ENCODE measurements at places on chromosomes 6 and 20.
A peak's percentile ranks its signal among the peaks of the same experiment; 100 is the strongest.

- no peak for DNase-seq
These were observed 9.6 kb downstream of the FAM83B start for GRCh38 chr6:54856129-54856528.

- no peak for DNase-seq
These were observed 107.7 kb upstream of the GGTLC1 start for GRCh38 chr20:24096264-24096663.

DNA sequence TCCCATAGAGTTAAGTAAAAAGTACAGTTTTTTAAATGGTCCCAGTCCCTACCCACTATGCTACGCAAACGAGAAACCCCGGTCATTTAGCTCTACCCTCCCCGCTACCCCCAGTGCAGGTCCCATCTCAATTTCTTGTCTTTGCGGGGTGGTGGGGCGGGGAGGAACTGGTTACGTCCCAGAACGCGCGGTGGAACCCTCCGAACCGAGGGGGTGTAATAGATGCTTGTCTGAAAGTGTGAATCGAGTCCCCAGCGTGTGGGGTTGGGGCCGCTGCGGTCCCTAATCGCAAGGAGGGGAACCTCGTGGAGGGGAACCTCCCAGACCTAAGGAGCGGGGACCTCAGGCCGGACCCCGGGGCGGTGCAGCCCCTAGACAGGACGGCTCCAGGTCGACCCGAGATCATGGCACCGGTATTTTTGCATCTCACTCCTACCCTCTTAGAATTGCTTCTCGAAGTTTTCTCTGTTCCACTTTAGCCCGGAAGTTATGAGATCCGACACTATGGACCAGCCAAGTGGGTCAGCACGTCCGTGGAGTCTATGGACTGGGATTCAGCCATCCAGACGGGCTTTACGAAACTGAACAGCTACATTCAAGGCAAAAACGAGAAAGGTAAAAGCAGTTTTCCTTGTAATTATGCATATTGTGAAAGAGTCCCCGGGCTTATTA is 779 bp downstream of the HEBP2 start:
- DNase-seq = peak; percentile 39

GRCh38 chr6:11196511-11197174 is 35.8 kb downstream of the NEDD9 start:
- DNase-seq = no peak

DNA sequence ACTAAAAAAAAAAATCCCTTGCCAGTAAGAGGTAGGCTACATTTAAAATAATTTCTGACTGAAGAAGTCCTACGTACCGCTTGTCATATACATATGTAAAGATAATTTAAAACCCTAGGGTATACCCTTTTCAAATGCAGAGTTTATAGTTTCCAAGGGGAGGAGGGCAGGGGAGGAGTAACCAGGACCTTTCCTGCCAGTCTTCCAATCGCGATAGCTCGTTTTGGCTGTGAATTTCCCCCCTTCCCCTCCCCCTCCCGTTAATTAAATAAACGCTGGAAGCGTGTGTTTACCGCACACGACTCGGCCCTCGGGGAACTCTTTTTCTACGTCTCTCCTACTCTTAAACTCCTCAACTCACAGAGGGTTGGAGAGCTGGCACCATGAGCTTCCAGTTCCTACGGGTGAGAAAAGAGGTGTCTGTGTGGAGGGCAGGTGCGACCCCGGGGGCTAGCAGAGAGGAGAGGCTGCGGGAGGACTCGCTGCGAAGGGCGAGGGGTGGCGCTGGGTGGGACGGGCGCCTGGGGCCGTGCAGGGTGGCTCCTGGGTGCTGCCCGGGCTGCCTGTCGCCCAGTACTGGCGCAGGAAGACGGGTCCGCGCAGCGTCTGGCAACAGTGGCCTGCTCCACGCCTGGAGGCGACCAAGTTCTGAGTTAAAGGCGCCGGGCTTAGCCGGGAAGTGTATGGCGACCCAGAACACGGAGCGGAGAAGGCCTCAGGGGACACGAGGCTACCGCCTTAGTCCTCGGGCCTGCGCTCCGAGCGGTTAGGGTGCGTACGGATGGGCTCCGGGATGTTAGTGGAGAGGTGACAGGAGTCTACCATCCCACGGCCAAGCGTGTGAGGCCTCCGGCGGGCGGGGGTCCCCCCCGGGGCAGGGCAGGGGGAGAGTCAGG is 4.1 kb upstream of the TFAP2C start:
- DNase-seq = no peak

DNA sequence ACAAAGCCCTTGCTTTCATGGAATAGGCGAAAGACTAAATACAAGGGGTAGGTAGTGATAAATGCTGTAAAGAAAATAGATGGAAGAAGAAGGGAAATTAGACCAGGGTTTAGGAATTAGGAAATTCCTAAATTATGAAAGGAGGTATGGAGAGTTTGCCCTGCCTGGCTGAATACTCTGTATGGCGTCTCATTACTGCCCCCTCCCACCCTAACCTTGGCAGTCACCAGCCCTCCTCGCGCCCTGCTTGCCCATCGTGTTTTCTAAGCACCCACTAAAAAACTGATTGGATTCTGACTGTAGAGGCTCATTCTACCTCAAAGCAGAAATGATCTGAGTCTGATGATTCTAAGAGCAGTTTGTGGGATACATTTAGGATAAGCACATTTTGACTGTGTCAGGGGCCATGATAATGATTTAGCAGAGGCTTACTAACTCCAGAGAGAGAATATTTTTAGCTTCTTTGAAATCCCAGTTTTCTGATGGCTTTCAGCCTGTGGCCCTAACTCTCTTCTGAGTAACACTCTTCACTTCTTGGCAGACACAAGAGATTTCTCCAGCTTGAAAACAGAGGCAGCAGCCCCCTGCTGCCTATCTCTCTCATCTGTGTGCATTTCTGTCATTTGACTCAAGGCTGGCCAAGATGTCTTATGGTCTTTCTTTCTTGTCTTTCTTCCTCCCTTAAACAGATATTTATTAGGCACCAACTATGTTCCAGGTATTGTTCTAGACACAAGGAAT is 1.4 kb upstream of the CHD6 start:
- DNase-seq = peak; percentile 10

GRCh38 chr20:48614593-48615274 is 213.1 kb downstream of the PREX1 start:
- peak; percentile 13 for DNase-seq

- no peak for DNase-seq
These were observed 70.6 kb upstream of the CNR1 start for GRCh38 chr6:88236612-88237360.

DNA sequence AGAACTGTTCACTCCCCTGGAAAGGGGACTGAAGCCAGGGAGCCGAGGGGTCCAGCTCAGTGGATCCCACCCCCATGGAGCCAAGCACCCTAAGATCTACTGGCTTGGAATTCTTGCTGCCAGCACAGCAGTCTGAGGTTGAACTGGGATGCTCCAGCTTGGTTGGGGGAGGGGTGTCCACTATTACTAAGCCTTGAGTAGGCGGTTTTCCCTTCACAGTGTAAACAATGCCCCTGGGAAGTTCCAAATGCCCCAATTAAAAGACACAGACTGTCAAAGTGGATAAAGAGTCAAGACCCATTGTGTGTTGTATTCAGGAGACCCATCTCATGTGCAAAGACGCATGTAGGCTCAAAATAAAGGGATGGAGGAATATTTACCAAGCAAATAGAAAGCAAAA is 150.2 kb downstream of the LPA start:
- no peak for DNase-seq

GRCh38 chr6:134954272-134955000 is 4.5 kb upstream of the ALDH8A1 start:
- DNase-seq = no peak

DNA sequence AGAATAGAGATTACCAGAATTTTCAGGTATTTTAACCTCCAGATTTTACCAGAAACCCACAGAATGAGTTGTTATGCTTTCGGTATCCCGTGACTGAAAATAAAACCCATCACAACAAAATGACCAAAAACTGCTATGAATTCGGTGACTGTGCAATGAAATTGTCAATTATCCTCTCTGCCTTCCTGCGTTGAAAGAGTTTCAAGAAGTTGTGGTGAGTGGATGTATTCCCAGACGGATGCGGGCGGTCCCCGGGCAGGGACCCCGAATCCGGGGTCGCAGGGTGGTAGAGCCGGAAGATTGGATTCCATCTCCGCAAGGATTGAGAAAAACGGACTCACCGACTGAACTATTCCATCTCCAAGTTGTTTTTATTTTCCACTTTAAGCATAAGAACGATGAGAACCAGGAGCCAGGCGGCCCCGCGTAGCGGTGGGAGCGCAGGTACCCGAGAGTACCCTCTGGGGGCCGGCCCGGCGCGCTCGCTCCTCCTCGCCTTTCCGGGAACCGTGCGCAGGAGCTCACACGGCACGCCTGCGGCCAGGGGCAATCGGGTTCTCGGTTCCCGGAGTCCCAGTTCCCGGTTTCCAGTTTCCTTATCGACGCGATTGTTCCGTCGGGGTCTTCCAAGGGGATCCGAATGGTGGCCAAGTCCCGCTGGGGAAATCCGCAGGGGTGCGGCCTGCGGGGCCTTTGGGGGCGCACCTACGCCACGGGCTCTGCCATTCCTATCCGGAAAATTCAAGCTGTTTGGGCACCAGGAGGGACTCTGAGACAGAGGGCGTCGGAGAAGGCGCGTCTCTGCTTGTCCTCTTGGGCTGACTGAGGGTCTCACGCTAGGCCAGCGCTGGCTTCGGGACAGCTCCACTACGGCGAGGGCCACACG is 104.9 kb upstream of the PRDM1 start:
- DNase-seq = no peak

GRCh38 chr6:168292826-168293225 is 26.8 kb downstream of the DACT2 start:
- DNase-seq = no peak

GRCh38 chr20:56855708-56856107 is 226.6 kb downstream of the TFAP2C start:
- no peak for DNase-seq

- no peak for DNase-seq
These were observed 107.3 kb downstream of the OGFRL1 start for GRCh38 chr6:71395731-71396409.

DNA sequence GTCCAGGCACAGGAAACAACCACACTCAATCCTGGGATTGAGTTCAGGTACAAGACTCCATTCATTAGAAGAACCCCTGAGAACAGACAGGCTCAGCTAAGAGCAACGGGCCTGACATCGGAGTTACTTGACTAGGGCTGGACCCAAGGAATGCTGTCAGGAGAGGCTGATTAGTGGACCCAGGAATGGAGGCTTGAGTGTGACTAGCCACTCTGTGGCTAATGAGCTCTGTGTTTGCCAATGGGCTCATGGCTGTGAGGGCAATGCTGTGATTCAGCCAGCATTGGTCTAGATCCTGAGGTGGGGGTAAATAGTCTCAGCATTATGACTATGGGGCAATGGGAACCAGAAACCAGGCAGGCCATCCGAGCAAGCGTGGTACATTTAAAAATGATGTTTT is 71.8 kb downstream of the RIOK1 start:
- no peak for DNase-seq

DNA sequence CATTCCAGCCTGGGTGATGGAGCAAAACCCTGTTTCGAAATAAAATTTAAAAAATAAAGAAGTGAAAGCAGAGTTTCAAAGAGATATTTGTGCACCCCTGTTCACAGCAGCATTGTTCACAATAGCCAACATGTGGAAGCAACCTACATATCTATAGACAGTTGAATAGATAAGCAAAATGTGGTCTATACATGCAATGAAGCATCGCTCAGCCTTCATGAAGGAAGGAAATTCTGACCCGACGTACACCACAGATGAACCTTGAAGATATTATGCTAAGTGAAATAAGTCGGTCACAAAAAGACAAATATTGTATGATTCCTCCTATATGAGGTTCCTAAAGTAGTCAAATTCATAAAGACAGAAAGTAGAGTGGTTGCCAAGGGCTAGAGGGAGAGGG is 6.5 kb upstream of the NCOA6 start:
- DNase-seq = peak; percentile 76

DNA sequence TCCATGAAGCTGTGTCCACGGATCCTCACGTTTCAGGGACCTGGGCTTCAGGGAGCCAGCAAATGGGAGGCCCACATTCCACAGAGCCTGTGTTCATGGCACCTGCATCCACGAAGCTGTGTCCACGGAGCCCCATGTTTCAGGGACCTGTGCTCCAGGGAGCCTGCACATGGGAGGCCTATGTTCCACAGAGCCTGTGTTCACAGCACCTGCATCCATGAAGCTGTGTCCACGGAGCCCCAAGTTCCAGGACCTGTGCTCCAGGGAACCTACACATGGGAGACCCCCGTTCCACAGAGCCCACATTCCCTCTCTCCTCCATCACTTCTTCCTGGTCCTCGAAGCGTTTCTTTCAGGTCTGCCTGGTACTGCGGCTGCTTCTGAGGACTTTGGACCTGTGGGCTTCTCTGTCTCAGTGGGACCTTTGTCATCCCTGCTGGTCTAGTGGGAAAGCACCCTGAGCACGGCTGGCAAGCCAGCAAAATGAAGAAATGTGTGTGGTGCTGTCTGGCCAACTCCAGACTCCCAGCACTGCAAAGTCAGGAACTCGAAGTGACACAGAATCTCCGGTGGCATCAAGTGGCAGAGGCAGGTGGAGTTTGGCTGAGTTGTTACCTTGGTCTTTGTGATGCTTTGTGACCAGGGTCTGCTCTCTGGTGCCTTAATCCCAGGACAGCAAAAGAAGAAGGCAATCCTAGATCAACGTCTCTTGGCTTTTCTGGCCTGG is 245.9 kb downstream of the DLL1 start:
- DNase-seq = no peak

- DNase-seq = no peak
These were observed 242.9 kb downstream of the FOXA2 start for GRCh38 chr20:22341508-22341907.

DNA sequence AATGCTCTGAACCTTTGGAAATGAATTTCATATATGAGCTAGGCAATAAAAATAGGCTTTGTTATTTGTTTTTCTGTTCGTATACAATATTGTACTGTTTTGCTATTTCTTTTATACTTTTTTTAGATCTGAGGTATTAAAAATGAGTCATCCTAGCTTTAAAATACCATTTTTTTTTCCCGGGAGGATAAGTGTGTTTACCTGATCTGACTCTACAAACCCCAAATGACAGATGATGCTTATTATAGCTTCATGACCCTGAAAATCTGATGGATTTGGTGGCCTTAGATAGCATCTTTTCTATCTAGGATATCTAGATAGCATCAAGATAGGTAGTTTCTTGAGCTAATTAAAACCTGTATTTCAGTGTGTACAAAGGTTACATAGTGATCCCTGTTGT is 206.4 kb downstream of the DTNBP1 start:
- DNase-seq = no peak

DNA sequence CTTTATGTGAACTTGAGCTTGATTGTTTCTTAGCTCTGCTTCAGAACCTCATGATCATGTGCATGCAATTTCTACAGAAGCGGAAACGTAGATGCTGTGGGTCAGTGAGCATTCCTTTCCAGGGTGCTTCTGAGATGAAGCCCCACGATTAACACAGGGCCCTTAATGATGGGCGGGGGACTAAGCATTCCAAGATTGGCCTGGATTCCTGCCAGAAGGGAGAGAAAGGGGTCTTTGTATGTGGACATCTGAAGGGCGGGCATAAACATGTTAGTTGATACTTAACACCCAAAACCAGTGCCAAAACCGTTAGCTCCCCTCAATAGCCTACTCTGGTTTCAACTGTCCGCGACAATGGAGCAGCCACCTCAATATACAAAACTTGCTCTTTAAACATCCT is 46.9 kb upstream of the POU3F2 start:
- DNase-seq = no peak

GRCh38 chr6:158023597-158023939 is 41.9 kb downstream of the SYNJ2 start:
- no peak for DNase-seq
